ENCODE measurements at places on chromosomes 3 and 15.

DNA sequence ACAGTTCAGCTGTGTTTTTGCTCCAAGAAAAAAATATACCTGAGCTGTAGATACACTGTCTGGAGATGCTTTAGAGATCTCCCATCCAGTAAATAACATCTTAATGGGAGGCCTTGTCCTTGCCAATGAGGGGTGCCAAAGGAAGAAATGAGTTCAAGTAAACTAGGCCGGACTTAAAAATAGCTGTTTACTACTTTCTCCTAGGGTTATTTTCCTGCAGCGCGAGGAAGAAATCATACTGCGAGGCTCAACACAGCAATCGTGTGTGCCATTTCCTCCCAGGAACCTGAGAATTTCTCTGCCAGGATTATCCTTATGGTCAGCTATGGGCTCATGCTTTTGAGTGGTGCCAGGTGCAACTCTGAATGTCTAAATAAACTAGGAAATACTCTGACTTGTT lies 71.9 kb downstream of the CMTM8 start:
- no peak for DNase-seq

- DNase-seq: no peak
Observed at GRCh38 chr3:108333961-108334360, 37.6 kb downstream of the HHLA2 start.

DNA sequence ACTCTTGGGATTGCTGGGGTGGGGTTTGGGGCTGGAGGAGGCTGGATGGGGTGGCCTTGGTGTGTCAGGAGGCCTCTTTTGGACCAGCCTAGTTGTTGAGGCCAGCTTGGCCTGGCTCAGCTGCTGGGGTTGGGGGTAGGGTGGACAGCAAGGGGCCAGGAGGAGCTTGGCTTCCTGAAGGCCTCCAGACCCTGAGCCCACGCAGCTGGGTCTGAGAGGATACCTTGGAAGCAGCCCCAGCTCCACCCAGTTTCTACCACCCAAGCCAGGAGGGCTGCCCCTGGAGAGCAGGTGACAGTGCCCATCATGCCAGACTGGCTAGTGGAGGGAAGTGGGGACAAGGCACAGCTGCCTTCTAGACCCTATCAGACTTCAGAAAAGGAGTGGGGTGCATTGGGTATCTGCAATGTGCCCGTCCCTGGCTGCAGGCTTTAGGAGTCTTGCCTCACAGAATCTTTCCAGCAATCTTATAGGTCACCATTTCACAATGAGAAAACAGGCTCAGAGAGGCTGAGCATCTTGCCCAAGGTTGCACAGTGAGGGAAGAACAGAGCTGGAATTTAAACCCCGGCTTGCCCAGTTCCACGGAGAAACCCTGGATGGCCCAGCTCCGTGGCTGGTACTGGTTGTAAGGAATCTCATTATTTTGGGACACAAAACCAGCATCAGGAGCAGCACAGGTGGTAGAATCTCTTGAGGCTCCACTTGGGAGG lies 83.0 kb downstream of the LINGO1 start:
- DNase-seq: no peak

DNA sequence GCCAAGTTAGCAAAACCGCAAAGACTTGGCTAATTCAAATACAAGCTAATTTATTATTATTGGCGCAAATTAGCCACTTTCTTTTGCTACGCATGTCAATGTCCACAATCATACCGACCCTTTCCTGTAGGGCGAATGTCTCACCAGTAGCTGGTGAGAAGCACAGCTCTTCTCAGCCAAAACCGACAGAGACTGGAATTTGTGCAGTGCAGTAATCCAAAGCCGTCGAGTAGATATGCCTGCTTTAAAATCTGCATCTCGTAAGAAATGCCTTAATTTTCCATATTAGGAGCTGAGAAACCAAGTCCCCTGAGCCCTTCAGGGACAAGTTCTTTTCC lies 614 bp upstream of the MINDY2 start:
- peak; percentile 61 for DNase-seq

GRCh38 chr15:74954515-74954914 lies 2.1 kb downstream of the RPP25 start:
- DNase-seq: no peak

- no peak for DNase-seq
Observed at GRCh38 chr15:70113304-70113700, 15.6 kb upstream of the TLE3 start.

- peak; percentile 81 for DNase-seq
Observed at GRCh38 chr3:150346981-150347863, 60.9 kb upstream of the TSC22D2 start.

- DNase-seq: no peak
Observed at GRCh38 chr3:69569520-69569919, 169.7 kb upstream of the MITF start.

- no peak for DNase-seq
Observed at GRCh38 chr3:37901721-37902120, 40.0 kb downstream of the CTDSPL start.

DNA sequence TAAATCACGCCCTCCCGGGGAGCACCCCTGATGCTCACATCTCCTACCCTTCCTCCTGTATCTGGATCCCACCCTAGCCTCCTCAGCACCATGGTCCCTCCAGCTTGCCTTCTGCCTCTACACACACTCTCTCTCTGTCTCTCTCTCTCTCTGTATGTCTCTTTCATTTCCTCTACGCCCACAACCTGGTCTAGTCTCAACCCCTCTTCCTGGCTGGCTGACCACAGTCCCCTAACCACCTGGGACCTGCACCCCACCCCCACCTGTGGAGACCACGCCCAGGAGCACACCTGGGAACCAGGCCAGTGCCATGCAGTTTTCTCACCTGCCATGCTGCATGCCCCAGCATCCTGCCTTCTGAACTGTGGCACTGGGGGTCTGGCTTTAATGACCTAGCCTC lies 4.0 kb upstream of the CFAP100 start:
- no peak for DNase-seq

DNA sequence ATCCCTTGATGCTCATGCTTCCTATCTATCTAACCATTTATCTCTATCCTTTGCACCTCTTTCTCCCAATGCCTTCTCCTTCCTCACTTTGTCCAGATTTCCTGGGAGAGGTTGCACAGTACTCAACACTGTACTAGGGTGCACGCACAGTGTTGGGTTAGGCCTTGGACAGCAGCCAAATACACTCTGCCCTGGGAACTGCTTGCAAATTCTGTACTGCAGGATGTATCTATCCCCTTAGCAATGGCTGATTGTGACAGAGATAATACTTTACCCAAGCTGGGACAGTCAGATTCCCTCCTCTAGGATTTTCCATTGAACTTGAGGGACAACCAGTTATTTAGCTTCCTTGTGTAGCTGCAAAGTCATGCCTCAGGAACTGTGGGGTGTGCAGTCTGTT lies 113.3 kb downstream of the IL20RB start:
- DNase-seq: no peak

- DNase-seq: peak; percentile 78
Observed at GRCh38 chr15:51223771-51224229, 114.6 kb downstream of the CYP19A1 start.

DNA sequence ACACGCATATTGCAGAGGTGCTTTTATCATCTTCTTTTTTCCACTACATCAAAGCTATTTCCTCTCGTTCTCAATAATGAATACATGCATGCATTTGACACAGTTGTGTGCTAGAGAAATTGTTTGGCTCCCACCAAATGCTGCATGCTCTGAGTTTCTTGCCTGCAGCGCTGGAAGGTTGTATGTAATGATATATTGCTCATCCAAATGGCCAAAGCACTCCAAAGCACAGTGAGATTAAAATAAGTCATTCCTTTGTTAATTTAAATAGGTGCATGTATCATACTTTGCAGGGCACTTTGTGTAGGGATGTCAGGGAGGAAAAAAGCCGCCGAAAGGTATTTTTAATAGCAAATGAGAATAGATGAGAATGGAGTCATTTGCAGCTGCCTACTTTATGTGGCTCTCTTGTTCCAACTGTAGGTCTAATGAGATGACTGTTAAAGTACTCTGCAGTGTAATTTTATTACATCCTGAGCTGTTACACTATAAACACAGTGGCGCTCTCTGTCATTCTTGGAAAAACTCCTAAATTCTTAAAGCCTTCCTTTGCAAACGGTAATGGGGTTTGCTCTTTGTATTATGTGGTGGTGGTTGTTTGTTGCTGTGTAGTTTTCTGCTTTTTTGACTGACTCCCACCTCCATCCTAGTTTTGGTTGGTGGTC lies 56.9 kb upstream of the SKOR1 start:
- DNase-seq: peak; percentile 11

DNA sequence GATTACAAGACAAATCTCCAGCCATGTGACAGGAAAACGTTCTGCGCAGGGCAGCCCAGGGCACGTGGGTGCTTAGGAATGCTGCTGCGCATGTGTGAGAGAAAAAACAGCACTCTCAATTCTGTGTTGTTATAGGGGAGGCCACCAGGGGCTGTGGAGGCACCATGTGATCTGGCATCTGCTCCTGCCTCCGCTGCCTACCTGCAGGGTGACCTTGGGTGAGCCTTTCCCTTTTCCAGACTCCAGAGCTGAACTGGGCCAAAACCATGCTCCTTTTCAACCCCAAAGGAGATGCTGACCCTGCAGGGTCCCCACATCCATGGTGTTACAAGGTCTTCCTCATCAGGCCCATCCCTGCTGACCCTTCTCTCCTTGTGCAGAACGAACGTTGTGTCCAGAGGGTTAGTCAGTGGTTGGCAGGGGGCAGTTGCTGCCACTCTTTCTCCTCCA lies 81.5 kb upstream of the RASGRF1 start:
- no peak for DNase-seq

DNA sequence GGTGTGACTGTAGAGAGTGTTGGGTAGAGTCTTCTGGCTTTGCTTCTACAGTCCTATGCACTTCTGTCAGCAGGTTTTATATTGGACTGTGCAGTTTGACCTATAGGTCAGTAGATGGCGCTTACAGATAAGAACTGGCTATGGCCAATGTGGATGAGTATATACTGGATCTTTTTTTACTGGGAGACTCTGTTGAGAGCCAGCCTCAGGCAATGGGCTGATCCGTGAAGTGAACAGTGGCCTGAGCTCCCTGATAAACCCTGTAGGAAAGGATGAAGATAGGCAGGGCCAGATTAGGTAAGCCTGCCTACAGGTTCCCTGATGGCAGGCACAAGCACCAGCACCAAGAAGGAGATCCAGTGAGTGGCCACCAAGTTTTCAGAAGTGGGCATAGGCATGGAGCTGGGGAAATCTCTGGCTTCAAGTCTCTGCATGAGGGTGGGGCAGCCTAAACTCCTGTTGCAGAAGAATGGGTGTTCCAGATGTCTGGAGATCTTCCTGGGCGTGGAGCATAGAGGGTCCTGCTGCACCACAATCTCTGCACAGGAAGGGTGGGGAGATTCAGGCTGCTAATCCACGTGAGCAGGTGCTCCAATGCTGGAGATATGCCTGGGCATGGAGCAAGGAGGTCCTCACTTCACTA lies 326.0 kb upstream of the SGO1 start:
- peak; percentile 76 for DNase-seq

Measured in PC-3 (cell line).